ENCODE measurements at places on chromosomes 16 and 17.

DNA sequence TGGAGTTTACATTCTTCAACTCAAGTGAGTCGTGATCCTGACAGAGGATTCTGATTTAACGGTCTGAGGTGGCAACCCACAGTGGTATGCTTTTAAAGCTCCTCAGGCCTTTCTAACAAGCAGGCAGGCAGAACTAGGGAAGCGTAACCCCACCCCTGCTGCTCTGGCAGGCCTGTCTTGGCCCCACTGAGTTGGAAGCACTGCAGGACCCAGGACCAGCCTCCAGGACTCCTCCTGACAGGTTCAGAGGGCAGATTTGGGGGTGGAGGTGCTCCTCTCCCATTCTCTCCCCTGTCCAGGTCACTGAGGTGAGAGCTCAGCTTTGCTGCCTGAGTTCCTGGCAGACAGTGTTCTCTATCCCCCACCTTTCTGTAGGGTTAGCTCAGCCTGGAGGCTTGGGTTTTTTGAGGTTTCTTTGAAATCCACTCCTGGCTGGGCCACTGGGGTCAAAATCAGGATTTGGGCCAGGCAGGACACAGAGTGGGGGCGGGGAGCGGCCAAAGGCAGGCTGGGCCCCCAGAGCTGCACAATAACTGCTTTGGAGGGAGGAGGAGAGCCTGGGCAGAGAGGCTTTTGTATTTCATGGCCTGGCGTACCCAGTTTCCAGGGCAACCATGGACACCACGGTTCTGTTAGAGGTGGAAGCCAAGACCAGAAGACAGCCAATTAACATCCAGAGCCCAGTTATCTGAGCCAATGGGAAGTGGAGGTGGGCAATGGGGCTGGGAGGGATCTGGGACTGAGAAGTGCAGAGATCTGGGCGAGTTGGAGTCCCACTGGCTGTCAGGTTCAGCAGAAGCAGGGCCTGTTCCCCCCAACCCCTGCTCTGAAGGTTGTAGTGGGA lies 9.5 kb downstream of the MRPL27 start:
- peak; percentile 56 for DNase-seq

GRCh38 chr17:67490471-67490870 lies 113.4 kb downstream of the PITPNC1 start:
- no peak for DNase-seq

DNA sequence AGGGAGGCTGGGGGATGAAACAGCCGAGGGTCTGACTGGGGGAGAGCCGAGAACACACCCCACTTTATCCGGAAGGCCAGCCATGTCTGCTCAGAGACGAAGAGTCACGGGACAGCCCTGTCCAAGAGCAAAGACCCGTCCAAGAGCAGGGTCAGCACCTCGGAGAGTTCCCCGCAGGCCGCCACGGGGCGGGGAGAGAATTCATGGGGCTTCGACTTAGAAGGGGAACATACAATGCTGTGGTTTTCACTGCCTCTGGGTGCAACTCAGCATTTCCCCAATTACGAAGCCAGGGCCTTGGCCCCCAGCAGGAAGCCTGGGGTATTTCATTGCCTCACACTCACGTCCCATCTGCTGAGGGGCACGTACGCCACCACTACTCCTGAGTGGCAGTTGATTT lies 59.3 kb downstream of the JPH3 start:
- DNase-seq, result peak; percentile 95

DNA sequence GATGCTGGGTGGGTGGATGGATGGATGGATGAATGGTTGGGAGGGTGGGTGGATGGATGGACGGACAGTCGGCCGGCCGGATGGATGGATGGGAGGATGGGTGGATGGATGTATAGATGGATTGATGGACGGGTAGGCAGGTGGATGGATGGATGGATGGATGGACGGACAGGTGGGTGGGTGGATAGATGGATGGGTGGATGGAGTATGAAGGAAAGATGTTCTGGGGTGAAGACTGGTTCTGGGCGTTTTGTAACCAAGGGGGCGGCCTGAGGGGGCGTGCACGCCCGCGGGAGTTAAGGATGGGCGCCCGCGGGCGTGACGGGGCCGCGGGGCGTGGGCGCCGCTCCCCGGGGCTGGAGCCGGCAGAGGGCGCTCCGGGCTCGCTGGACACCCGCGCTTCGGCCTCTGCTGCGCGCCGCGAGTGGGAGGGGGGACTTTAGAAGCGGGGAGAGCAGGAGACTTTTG lies at the start of gene NECAB2:
NECAB2 (plus strand) TSS at position 407 of the 468 bp plus-strand sequence. CDS start 405 bp downstream, outside the sequence.
- DNase-seq, result peak; percentile 64

- no peak for DNase-seq
Measured at GRCh38 chr16:46927273-46927672, 43.1 kb downstream of the GPT2 start.

- no peak for DNase-seq
Measured at GRCh38 chr16:53895433-53895832, 191.5 kb downstream of the FTO start.

GRCh38 chr17:630801-631200 lies 83.8 kb downstream of the VPS53 start:
- DNase-seq, result no peak

- DNase-seq, result no peak
Measured at GRCh38 chr16:50645563-50646220, 35.4 kb downstream of the SNX20 start.

- no peak for DNase-seq
Measured at GRCh38 chr17:71464751-71465150, 656.1 kb upstream of the SOX9 start.

DNA sequence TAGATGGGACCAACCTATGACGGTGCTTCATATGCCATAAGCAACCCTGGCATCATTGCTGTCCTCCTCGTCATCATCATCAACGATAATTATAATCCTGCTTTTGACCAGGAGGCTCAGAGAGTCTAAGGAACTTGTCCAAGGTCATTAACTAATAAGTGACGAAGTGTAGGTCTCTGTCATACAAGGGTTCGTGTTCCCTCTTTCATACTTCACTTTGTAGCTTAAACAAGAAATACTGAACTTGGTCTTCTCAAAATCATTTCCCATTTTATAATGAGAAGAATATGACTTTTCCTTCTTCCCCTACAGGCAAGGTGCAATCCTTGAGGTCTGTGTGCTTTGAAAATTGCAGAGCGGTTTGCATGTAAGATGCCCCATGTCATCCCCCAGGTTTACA lies 31.2 kb upstream of the PIK3R6 start:
- DNase-seq, result no peak

DNA sequence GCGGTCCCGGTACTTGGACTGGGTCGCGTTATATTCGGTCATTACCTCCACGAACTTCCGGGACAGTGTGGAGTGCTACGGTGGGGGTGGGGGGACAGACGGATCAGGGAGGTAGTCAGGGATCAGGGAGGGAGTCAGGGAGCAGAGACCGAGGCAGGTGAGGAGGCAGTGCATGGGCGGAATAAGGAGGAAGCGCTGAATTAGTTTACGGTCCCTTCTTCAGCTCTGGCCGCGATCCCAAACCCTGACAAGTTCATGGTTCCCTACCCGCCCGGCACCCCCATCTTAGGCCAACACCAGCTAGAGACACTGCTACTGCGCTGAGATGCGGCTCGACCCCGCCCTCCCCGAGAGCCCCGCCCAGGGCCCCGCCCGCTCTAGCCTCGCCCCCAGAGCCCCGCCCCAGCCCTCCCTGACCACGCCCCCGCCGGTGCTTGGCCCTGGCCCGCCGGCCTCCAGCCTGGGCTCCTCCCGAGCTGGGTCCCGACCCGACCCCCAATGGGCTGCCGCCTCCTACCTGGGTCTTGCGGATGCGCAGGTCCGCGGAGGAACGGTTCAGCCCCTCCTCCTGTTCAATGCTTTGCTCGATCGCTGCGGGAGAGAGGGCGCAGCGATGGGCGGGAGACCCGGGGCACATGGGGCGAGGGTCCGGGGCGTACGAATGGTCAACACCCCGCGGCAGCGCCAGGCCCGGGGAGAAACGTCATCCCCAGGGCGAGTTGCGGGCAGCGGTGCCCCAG lies 12.1 kb downstream of the HSD3B7 start:
- peak; percentile 93 for DNase-seq

DNA sequence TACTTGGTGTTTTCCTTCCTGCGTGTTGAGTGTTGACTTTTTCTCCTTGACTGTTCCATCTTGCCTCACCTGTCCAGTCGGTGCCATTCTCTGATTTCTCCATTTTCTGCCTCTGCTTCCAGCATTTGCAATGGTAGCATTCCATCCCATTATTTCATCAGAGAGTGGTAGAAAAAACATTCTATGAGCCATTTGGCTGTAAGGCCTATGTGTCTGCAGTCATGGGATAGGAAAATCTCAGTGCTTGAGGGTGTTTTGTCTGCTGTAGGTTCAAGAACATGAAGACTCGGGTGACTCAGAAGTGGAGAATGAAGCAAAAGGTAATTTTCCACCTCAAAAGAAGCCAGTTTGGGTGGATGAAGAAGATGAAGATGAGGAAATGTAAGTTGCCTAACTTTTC lies 2.7 kb downstream of the UTP18 start:
- DNase-seq, result no peak

GRCh38 chr17:512926-513325 lies 160.3 kb upstream of the RPH3AL start:
- no peak for DNase-seq

GRCh38 chr16:85445779-85446222 lies 167.3 kb upstream of the GSE1 start:
- DNase-seq, result no peak

GRCh38 chr17:28396635-28397239 lies 9.3 kb downstream of the SLC46A1 start:
- peak; percentile 66 for DNase-seq

DNA sequence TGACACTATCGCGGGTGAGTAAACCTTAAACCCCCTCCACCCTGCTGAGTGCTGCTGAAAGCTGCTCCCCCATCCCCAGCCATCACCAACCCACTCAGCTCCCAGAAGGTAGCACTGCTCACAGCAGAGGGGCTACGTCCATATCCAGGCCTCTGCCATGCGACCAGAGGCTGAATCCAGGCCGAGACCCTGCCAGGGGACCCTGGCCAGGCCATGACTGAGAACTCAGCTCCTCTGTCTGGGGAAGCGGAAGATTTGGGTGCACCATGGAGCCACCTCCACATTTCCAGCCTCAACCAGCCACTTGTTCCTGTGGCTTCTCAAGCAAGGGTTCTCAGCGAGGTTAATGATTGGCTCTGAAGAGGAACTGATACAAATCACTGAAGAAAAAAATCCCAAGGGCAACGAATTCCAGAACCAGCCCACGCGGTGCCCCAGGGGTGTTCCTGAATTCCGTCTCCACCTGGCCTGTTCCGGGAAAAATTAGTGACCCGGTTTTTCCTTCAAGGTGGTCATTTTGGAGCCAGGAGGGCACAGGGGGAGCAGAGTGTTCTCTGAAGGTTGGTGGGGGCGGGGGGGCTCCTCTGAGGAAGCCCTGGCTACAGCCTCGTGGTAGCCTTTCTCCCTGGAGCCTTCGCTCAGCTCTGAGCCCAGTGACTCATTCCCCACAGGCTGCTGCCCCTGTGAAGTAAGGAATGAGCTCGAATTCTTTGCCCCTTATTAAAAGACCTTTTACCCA lies 9.3 kb upstream of the SLC16A5 start:
- DNase-seq, result no peak

GRCh38 chr17:61451538-61452300 lies 503 bp upstream of the TBX4 start:
- DNase-seq, result no peak

GRCh38 chr17:40295488-40296436 lies 8.1 kb downstream of the CDC6 start:
- DNase-seq, result no peak

DNA sequence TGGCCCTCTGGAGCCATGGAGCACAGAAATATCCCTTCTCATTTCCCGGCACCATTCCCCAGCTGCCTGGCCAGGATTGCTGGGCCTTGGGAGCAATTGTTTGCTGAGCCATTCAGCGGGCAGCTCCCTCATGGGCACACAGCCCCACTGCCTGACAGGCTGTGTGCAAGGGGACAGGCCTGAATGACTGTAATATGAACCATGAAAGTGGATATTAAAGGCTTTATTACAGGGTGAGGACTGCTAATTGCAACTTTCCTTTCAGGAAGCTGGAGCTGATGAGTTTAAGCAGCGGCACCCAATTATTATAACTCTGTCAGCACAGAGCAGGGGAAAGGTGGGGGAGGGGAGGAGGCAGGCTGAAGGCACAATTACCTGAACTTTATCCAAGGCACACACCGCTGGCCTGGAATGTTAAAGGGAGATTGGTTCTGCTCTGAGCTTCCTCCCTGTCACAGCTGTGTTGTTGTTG lies 159.8 kb upstream of the SDK2 start:
- no peak for DNase-seq

- DNase-seq, result peak; percentile 60
Measured at GRCh38 chr17:55294042-55294751, 29.4 kb downstream of the HLF start.

GRCh38 chr16:55543472-55543871 lies 23.0 kb upstream of the CAPNS2 start:
- DNase-seq, result peak; percentile 24

- DNase-seq, result no peak
Measured at GRCh38 chr17:3573246-3574100, 15.9 kb upstream of the TRPV3 start.

- DNase-seq, result peak; percentile 41
Measured at GRCh38 chr17:37391146-37391545, 15.4 kb downstream of the C17orf78 start.

- DNase-seq, result peak; percentile 32
Measured at GRCh38 chr16:55835581-55835980, 2.7 kb upstream of the CES1 start.

DNA sequence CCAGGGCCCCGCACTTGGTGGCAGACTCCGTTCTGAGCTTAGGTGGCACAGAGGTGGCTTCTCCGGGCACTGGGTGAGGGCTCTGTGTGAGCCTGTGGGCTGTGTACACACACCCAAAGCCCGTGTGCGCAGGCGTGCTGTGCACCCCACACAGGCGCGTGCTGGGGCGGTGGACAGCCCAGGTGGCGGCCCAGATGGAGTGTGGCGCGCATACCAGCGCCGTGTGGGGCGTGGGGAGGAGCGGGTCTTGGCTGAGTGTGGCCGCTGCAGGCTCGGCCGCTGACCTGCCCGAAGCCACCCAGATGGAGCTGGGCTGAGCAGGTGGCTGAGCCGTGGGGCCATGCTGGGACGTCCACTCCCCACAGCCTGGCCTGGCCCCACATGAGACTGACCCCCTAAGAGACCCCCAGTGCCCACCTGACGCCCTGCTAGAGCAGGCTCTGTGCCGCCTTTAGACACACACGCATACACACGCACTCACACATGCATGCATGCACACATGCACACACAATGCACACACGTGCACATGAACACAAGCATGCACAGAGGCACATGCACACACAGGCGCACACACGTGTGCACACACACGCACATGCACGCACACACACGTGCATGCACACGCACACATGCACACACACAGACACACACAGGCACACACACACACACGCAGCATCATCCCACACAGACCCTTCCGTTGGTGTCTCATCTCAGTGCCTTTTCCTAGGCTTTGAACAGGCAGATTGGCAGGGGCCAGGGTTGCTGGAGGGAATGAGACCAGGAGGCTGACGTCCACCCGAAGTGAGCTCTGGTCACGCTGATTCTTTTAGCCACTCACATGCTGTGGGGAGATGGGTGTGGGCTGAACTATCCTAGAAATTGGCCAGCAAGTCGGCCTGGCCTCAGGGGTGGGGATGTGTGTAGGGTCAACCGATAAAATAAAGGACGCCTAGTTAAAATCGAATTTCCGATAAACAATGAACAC lies 2.1 kb downstream of the PRR35 start:
- no peak for DNase-seq

GRCh38 chr16:2816751-2817339 lies at the start of gene PRSS21:
PRSS21 (plus strand) TSS chr16:2817237; CDS start chr16:2817269, 32 bp downstream.
- DNase-seq, result peak; percentile 44

- DNase-seq, result no peak
Measured at GRCh38 chr17:65208717-65209116, 71.5 kb downstream of the RGS9 start.

GRCh38 chr16:75272097-75272551 lies 20.7 kb upstream of the BCAR1 start:
- DNase-seq, result peak; percentile 68

- DNase-seq, result peak; percentile 52
Measured at GRCh38 chr16:84959045-84959576, 52.2 kb downstream of the ZDHHC7 start.
